Urinary bladder (tissue), 4 donors: ENCODE measurements at places on chromosomes 4 and X. TPM values are rescaled to one million over a fixed set of nuclear protein-coding genes. Genes with fewer than 3 reads are reported as not detected.

DNA sequence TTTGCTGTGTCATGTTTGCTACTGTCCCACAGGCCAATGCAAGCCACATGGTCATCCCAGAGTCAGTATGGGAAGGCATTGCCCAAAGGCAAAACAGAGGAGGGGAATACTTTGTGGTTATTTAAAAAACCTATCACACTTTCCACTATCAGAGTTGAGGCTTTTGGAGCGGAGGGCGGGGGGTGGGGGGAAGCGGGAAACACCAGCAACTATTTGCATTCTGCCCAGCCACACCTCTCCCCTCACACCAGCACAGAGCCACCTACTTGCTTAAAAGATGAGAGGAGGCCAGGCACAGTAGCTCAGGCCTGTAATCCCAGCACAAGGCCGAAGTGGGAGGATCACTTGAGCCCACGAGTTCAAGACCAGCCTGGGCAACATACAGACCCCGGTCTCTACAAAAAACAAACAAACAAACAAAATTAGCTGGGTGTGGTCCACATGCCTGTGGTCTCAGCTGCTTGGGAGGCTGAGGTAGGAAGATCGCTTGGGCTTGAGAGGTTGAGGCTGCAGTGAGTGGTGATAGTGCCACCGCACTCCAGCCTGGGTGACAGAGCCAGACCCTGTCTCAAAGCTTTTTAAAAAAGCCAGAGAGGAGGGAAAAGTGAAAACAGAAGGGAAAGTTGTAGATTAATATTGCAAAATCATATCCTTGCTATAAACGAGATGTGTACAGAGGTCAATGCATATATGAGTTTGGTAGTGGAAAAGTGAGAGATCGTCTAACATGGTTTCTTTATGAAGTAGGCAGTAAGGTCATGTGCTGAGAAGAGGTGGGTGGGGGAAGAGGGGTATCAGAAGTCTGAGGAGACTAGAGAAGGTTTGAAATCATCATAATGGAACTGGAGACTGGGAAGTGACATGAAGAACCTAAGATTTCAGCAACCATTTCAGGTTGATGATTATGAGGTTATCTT is 1.9 kb upstream of the CHST7 start:
- DNase-seq: no peak

GRCh38 chr4:81452452-81453006 is 19.2 kb downstream of the RASGEF1B start:
- no peak for DNase-seq

GRCh38 chr4:14368391-14368790 is 633.9 kb upstream of the CPEB2 start:
- DNase-seq: no peak

DNA sequence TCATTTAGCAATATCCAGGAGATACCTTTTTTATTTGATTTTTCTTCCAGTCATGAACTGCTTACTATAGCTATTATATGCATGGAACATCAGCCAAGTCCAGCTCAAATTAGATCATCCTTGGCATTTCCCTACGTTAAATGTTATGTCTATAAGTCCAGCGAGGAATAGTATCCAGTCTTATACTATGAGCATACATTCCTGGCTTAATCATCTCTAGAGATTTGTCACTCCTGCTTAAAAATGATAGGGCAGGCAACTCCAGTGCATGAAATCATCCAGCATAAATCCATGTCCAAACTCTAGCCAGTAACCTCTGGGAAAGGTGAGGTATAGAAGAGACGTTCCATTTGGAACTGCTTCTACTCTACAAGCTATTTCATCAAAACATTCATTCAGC is 126.7 kb upstream of the VCX2 start:
- DNase-seq: no peak

DNA sequence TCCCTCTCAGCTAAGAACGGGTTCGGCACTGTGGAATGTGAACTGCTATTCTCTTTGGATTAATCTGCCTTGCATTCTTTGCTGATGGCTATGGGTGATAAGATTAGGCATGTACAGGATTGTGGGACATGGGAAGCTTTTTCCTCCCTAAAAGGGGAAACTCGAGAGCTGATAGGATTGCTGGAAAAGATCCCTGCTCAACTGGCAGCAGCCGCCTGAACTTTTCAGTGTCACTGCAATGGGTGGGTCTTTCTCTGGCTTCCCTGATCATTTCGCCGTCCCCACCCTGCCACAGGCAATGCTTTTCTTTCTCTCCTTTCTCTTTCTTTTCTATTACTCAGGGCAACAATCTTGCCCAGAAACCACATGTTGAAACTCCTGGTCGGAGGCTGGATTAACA is 20.5 kb downstream of the PAGE2 start:
- no peak for DNase-seq

DNA sequence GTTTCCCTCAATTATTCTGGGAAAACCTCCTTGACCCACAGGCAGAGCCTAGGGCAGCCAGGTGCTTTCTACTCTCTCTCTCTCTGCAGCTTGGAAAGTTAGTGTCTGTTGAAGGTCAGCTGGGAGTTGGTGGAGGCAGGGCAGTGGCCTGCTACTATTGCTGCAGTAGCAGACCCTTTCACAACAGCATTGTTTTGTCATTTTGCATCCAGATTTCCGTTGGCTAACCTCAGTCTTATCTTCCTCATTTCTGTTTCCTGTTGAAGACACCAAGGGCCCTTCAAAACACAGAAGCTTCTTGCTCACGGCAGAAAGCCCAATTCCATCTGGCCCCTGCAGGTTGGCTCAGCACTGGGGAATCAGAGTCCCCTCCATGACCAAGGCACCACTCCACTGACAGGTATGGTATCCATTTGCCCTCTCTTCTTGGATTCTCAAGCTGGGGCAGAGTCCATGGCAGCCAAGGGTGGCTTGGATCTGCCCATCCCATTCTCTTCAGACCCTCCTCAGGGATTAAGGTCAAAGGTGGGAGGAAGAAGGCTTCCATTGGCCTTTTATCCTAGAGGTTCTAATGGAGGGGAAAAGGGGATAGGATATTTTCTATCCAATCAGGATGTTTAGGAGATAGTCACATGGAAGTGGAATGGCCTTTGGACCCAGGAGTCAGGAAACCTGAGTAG is 24.6 kb downstream of the VSIG4 start:
- DNase-seq: no peak

GRCh38 chr4:79913581-79913980 is 159.4 kb downstream of the ANTXR2 start:
- no peak for DNase-seq

The GAGE12E gene
- total RNA-seq: not detected

The ALAS2 gene
- total RNA-seq: 46.9 TPM

- DNase-seq: no peak
Measured at GRCh38 chr4:39823191-39823590, 125.3 kb downstream of the UBE2K start.

DNA sequence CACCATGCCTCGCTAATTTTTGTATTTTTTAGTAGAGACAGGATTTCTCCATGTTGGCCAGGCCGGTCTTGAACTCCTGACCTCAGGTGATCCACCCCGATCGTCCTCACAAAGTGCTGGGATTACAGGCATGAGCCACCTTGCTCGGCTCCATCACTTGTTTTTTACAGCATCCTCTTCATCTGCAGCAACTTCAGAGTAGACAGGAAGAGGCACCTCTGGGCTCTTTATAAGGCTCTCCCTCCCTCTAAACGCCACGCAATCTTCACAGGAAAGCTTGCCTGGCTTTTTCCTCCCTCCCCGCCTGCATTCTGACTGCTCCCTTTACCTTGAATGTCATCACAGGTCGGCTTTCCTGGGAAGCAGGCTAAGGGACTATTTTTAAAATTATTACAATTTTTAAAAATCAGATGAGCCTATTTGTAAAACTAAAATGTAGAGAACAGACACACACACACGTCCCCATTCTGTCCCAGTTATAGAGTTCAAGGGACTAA is 111.5 kb upstream of the LDB2 start:
- DNase-seq: no peak

DNA sequence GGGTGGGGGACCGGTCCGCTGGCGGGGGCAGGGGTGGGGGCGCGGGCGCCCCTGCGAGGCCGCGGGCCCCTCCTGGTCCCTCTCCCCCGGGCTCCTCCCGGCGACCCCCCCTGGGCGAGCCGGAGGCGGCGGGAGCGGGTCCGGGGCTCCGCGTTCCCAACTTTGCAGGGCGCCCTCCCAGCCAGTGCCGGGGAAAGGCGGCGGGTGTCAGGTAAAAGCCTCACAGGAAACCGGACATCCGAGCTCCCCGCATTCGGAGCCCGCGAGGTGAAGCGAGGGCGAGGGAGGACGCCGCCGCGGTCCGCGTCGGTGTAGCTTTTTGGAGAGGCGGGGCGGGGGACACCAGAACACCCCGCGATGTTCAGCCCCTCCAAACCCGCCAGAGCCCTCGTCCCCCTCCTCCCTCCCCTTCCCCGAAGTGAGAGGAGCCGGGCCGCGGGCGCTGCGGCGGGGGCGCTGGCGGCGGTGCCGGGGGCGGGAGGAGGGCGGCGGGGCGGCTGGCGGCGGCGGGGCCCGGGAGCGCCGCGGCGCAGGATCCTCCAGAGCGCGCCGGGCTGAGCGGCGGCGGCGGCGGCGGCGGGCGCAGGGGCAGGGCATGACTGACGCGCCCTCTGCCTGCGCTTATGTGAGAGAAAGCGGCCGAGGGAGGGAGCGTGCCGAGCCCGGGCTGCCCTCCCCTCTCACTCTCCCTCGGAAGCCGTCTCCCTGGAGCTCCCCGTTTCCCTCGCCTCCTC is at the start of gene VEGFC:
TSS of gene VEGFC (minus strand) at position 597 of the 734 bp plus-strand sequence. CDS start 611 bp downstream, outside the sequence.
- DNase-seq: no peak

DNA sequence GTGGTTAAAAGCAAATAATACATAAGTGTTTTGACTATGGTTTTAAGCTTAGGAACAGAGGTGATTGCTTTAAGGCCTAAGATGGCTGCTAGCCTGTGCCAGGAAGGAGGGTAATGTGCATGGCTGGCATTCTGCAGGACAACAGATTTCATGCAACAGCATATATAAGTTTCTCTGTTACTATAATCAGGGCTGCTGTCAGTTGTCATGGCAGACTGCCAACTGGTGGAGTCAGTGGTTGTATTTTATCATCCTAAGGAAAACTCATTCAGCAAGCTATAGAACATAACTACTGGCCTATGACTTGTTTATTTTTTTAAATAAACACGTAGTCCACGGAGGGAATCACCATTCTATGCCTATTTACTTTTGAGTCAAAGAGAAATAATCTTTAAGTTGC is 77.7 kb upstream of the DCAF8L1 start:
- no peak for DNase-seq

DNA sequence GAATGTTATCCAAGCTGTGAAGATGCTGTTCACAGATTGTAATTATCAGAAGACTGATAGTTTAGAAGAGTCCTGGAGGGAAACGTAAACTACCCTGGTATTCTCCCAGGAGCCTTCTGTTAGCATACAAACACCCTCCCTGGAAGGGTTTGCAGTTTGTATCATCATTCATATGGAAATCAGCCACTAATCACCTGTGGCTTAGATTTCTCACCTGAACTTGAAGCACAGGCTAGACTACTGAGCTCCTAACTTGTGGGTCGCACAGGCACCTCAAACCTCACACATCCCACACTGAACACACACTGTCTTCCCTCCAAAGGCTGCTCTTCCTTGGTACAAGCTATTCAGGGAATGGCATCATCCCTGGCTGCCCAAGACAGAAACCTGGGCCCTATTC is 30.7 kb downstream of the SHISA3 start:
- DNase-seq: no peak

DNA sequence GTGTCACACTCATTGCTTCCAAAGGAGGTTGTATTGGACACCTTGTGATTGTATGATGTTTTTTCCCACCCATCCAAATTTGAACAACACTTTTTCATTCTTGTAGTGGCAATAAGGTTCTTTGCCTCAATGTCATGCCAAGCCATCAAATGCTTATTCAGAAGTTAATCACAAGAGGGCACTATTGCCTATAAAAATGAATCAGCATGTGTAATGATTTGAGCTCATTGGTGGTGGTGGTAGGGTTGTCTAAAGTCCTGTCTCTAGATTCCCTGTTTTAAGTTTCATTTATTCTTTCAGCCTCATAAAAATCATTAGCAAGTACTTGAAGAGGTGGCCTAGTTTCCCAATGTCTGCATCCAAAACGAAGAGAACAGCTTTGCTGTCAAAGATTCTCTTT is 37.0 kb downstream of the IRS4 start:
- DNase-seq: no peak

DNA sequence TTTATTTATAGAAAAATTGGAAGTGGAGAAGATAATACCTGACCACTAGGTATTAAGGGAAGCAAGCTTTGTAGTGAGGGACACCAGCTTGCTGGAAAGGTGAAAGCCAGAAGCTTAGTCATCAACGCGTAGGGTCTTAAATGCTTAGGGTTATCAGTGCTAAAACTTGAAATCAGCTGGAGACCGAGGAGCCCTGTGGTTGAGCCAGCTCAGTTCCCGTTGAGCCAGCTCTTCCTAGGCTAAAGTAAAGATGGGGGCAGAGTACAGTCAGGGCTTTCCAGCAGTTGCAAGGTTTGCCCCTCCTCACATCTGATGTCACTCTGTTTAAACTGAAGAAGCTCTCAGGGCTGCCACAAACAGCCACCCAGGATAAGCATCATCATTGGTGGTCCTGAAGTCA is 240.7 kb downstream of the DCLK2 start:
- DNase-seq: no peak

The TMEM35A gene
- 8.0 TPM for total RNA-seq

The CACNA1F gene
- 0.05 TPM for total RNA-seq

DNA sequence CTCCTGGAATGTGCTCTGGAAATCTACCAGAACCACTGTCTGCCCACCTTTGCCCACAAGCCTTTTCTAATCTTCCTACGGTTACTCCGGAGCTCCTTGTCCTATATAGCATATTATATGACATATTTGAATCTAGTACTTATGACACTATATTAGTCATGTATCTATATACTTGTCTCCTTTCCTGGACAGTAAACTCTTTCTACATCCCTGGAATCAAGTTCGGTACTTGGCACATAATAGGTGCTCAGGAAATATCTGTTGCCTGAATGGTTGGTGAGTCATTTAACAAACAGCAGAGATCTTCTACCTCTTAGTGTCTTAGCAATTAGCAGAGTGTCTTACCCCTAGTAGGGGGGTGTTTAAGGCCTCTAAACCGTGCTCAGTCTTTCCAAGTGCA is 123.6 kb downstream of the RELL1 start:
- DNase-seq: no peak

DNA sequence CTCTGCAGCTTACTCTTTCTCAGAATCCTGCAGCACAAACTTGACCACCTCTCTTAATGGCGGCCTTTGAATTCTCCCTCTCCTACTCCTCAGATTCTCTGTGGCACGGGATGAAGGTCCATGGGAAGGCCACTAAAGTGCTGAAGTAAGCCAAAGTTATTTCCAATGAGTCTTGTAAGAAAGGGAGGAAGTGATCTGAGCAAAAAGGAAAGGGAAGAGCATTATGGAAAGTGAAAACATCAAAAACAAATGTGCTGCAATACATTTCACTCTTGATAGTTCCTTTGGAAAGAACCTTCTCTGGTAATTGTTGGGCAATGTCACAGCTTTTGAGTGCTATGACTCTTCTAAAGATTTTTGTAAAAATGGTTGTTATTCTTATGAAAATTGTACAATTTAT is 54.3 kb upstream of the CAMK2D start:
- DNase-seq: no peak

The PPP2R2C gene
- 3.0 TPM for total RNA-seq
